SK-N-SH (cell line): ENCODE measurements at places on chromosomes 13 and 19. TPM values are rescaled to one million over a fixed set of nuclear protein-coding genes. Genes with fewer than 3 reads are reported as not detected.

Gene RPS28
- polyA plus RNA-seq, result 410 and 601 TPM in 2 replicates

Gene ZNF285
- 0.87 and 1.0 TPM in 2 replicates for polyA plus RNA-seq

Gene SIAH3
- polyA plus RNA-seq, result 0.08 TPM in 2 replicates

DNA sequence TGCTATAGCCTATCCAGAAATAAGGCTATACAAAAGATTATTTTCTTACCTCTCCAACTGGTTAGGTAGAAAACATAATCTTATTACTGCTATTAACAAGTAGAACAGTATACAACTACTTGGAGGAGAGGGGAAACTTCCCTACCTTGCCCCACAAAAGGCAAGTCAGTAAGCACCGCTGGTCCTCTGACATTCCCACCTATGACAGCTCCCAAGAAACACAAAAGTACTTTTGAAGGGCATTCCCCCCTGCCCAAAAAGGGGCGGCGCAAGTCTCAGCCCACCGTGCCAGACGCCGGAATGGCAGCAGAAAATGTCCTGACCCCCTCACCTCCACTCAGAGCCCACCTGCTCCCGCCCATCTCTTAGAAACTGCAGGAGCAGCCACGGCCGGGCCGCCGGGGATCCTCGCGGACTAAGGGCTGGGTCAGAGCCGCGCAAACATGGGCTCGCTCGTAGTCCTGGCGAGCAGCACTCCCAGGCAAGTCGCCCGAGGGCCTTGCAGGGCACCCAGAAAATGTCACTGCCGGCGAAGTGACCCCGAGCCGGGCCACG lies 437 bp downstream of the SUCLA2 start:
- H3K27me3 ChIP-seq, result no peaks in the 10 kb centered on the region
- peak overlapping the region; percentile 58; the same call in 1 of the 2 replicates for H3K27ac ChIP-seq
- no peak for DNase-seq
- H3K36me3 ChIP-seq, result peaks cover 16% of the 10 kb centered on the region

Gene EPS8L1
- polyA plus RNA-seq, result 9.6 and 12.9 TPM in 2 replicates
